T-helper 2 cell treated with Interferon-gamma antibody and Interleukin-4, amounts not matched to agents 5 μg/mL and 100 μg/mL, for 36 hours (primary cell): ENCODE measurements at places on chromosomes 2 and 18.

DNA sequence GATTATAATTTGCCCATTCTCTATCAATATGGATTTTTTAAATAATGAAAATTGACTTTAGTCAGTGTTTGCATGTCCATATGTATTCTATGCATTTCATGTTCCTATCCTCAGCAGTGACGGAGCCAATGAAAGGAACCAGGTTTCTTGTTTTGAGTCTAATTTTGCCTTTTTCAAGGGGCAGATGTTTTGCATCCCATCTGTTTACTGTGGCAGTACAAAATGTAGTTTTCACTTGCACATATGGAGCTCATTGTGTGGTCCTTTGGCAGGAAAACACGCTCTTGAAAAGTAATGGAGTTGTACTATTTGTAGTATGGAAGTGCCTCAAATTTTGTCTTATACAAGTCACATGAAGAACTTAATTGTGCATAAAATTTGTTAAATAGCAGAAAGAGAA lies 127.8 kb downstream of the AGPS start:
- DNase-seq: no peak

DNA sequence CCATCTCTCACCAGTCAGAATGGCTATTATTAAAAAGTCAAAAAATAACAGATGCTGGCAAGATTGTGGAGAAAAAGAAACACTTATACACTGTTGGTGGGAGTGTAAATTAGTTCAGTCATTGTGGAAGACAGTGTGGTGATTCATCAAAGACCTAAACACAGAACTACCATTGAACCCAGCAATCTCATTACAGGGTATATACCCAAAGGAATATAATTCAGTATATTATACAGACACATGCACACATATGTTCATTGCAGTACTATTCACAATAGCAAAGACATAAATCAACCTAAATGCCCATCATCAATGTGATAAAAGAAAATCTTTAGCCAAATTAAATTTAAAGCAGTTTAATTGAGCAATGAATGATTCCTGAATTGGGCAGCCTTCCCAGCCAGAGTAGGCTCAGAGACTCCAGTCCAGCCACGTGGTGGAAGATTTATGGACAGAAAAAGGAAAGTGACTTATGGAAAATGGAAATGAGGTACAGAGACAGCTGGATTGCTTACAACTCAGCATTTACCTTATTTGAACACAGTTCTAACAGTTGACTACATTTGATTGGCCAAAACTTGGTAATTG lies 377.1 kb upstream of the SLC39A10 start:
- DNase-seq: no peak

GRCh38 chr2:28045676-28046351 lies 155.3 kb downstream of the BABAM2 start:
- no peak for DNase-seq

DNA sequence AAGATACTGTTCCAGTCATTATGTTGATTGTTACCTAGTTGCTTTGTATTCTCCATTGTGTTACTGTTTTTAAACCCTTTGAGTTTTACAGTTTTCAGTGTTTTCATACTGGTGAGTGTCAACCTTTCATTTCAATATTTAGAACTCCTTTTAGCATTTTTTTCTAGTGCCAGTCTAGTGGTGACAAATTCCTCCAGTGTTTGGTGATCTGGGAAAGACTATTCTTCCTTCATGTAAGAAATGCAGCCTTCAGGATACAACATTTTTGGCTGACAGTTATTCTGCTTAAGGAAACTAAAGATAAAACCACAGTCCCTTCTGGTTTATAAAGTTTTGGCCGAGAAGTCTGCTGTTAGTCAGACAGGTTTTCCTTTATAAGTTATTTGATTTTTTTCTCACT lies 143.8 kb downstream of the ETAA1 start:
- no peak for DNase-seq

DNA sequence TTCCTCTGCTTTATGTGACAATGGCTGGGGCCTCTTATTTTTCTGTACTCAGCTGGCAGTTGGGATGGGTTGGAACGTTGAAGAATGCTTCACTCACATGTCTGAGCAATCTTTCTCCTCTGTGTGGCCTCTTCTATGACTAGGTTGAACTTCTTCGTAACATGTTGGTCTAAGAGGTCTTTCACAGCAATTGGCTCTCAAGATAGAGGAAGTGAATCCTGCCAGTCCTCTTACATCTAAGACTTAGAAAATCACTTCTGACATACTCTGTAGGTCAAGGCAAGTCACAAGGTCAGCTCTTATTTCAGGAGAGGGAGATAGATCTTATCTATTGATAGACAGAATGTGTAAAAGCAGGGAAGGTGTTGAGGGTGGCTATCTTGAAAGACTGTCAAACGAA lies 174.1 kb downstream of the NYAP2 start:
- no peak for DNase-seq

DNA sequence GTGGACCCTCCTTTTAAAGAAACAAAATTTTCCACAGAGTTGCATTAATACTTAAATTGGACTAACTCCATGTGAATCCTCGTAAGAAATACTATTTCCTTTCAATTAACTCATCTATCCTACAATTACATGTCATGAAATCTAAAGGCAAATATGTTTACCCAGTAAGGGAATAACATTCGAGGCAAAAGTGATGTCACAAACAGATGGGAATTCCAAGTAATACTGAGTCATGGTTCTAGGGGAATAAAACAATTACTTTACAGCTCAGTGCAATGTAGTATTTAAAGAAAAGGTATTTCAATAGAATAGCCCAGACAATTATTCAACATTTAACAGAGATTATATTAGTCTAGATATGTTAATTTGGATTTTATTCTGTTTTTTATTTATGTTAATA lies 205.8 kb downstream of the ZNF385B start:
- no peak for DNase-seq

- no peak for DNase-seq
These were observed 97.3 kb upstream of the EML6 start for GRCh38 chr2:54626131-54626530.

DNA sequence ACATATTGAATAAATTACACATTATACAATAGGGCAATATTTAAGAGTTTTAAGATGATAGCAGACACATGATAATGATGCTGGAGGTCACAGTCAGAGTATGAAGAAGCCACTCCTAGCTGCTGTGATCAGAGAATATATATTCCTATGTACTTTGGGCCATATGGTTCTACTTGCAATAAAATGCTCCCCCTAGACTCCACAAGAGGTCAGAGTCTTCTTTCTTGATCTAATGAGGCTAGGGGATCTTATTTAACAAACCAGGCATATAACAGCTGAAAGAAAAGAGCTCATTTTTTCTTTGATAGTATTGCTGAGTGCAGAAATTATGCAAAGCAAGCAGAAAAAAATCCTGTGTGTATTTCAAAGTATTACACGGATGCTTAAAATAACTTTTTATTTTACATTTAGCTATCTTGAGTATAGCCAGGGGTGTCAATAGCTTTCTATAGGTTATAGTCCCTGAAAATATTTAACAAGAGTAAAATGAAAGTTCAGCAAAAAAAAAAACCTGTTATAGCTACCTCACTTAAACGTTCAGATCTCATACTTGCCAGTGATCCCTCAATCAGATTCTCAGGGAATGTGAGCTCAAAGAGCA lies 748.7 kb upstream of the CHAC2 start:
- no peak for DNase-seq

DNA sequence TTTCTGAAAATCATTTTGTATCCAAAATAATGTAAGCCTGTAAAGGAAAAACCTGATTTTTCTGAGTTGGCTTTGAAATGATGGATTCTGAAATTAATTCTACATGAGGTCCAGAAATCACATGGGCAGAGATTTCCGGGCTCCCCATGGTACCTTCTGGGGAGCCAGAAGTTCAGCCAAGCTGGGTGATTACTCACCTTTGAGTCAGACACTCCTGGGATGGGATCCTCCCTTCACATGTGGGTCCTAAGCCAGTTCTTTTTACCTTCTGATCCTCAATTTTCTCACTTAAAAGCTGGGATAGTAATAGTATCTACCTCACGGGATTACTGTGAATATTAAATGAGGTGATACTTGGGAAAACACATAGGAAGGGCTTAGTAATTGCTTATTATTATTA lies 179.8 kb upstream of the EPAS1 start:
- no peak for DNase-seq

DNA sequence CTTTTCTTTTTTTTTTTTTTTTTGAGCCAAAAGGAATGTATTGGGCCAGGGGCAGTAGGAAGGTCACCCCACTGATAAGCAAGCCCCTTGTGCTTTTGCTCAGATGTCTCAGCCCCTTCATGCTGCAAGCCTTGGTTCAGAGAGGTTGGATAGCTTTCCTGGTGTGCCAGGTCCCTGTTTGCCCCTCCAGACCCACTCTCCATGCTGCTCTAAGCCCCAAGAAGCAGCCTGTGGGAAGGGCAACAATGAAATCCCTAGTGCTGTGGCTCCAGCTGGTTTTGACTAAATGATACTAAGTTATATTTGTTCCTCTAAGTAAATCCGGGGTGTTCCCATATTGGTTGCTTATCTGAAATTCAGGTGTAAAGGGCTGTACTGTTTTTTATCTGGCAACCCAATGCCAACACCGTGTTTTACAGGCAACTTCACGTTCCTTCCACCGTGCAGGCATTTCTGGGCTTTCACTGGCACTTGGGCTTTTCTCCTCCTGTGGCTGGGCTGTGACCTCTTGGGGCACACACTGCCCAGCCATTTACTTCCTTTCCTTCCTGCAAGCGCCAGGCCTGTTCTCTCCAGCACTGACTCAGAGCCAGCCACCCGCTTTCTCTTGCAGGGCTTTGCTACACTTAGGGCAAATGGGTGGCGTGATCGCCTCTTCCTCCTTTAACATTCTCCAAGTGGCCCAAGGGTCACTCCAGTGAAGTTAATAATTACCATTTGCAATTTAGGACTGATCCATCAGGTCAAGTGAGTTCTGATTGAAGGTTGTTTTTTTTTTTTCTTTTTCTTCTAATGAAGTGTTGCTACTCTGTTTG lies 21.6 kb downstream of the MERTK start:
- DNase-seq: no peak

DNA sequence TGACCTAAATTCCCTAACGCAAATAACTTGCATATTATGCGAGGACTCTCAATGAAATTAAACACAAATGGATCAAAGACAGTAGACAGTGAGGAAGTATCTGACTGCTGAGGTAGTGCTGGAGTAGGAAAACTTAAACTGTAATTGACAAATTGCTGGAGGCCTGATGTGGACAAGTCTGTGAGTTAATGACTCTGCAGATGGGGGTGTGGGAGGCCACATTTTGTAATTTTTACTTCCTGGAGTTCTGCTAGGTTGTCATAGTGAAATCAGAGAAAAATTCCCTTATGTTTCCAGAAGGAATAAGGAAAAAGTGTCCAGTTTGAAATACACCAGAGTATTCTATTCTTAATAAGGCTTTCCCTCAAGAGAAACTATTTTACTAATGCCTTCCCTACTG lies 333.0 kb upstream of the CNTNAP5 start:
- no peak for DNase-seq

GRCh38 chr2:226304308-226304707 lies 495.3 kb downstream of the IRS1 start:
- DNase-seq: no peak

GRCh38 chr18:72427721-72428120 lies 116.4 kb downstream of the CBLN2 start:
- no peak for DNase-seq

- DNase-seq: no peak
These were observed 259.2 kb downstream of the TGIF1 start for GRCh38 chr18:3709205-3709604.

- DNase-seq: no peak
These were observed 26.1 kb downstream of the NPC1 start for GRCh38 chr18:23560186-23560585.

DNA sequence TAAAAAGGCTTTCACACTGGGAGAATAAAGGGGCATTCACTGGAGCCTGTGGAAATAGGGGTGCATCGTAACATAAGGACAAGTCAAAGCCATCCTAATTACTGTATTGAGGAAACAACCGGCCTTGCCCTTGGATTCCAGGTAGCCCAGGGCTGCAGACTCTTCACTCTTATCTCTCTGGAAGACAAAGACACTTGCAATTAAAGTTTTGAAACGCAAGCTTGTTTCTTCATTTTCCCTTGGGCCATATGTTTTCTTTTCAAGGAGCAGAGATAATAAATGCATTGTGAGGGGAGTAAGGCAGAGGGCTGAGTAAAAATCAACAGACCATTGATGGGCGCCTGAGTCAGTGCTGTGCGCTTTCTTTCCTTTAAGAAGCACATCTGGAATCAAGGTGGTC lies 11.5 kb downstream of the TNFRSF11A start:
- DNase-seq: no peak

DNA sequence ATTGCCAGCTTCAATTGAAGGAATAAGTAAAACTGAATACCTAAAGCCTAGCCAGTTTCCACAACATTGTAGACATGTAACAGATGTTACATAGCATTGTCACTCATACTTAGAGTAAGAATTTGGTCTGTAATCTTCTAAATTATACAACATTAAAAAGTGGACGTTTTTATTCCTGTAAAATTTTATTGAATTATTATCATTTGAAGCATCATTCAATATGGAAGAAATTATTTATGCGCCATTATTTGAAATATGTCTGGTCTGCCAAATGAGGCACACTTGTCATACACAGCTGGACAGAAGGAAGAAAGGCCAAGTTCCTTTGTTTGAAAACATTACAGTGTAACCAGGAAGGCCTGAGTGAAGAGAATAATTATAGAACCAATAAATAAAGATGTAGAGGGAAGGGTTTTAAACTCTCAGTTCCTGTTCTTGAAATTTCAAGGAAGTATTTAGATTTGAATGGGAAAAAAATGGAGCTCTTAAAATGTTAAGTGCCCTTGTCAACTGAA lies 575.5 kb downstream of the LRRTM4 start:
- DNase-seq: no peak
